ENCODE measurements at places on chromosomes 3 and 15.

GRCh38 chr3:195401943-195402342, 40.9 kb downstream of the ACAP2 start:
- no peak for DNase-seq

GRCh38 chr15:90388462-90389380, 679 bp downstream of the IQGAP1 start:
- peak; percentile 55 for DNase-seq

DNA sequence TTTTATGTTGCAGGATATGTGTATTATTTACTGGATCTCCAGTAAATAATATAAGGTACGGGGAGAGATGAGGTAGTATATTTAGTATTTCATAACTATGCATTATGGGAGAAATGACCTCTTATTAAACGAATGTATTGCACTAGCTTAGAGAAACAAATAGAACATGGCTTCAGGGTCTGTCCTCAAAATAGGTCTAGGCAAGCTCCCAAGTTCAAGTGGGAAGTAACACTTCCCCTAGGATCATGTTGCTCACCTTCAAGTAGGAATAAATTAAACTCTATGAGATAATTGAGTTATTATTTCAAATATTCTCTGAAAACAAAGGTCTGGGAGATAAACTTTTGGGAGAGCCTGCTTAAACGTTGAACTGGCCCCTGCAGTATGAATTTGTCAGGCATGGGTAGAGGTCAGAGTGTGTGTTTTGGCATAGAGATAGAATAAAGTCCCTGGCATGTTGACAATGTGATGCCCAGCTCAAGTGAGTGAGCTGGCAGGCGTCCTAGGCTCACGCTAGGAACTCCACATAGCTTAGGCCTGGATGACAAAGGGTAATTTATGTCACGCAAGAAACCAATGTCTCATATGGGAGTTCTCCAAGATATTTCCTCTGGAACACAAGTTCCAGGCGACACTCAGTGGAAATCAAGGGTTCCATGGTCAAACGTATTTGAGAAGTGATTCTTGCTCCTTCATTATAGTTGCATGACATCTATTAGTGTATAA, 236.8 kb downstream of the CACNA2D3 start:
- no peak for DNase-seq

DNA sequence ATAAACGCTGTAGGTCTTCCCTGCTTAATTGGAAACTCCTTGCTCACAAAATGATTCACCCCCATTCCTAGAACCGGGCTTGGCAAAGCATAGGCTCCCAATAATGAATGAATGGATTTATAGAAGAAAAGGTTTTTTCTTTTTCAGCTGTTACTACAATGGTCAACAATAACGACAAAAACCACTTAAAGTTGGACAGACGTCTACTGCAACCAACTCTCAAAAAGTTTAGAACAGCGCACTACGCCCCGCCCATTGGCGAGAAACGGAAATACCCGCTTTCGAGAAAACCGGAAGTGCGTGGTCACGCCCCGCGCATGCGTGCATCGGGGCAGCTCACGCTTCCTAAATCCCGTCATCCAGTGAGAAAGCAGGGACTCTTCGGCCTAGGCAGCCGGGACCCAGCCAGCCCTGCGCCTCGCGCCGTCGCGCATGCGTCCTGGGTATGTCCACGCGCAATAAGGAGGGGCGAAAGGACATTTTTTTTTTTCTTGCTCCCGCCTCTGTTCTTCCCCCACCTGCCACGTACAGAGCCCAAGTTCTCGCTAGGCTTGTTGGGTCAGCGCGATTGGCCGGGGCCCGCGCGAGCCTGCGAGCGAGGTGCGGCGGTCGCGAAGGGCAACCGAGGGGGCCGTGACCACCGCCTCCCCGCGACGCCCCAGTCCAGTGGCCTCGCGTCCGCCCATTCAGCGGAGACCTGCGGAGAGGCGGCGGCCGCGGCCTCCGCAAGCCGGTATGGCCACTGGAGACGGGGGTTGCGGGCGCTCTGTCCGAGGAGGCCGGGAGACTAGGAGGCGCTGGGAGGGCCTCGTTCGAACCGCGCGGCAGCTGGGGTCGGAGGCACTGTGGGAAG, at the start of gene TFG:
TSS of gene TFG (plus strand) at position 506 of the 853 bp plus-strand sequence. CDS start 4,192 bp downstream, outside the sequence.
- DNase-seq = peak; percentile 98

DNA sequence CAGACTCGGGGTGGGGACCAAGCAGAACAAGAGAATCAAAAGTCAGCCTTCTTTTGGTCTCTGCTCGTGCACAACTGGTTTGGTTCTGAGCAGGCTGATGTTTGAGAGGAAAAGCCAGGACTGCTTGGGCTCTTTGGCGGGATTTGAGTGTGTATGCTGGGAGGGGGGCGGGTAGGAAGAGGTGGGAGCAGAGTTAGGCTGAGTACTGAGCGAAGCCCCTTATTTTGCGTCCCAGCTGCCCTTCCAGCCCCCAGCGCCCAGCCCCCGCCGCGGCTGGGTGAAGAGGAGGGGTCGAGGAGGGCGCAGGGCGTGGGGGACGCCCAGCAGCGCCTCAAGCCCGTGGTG, 153.5 kb upstream of the GOLIM4 start:
- DNase-seq = no peak

GRCh38 chr3:123388811-123389627, 59.9 kb downstream of the ADCY5 start:
- no peak for DNase-seq

DNA sequence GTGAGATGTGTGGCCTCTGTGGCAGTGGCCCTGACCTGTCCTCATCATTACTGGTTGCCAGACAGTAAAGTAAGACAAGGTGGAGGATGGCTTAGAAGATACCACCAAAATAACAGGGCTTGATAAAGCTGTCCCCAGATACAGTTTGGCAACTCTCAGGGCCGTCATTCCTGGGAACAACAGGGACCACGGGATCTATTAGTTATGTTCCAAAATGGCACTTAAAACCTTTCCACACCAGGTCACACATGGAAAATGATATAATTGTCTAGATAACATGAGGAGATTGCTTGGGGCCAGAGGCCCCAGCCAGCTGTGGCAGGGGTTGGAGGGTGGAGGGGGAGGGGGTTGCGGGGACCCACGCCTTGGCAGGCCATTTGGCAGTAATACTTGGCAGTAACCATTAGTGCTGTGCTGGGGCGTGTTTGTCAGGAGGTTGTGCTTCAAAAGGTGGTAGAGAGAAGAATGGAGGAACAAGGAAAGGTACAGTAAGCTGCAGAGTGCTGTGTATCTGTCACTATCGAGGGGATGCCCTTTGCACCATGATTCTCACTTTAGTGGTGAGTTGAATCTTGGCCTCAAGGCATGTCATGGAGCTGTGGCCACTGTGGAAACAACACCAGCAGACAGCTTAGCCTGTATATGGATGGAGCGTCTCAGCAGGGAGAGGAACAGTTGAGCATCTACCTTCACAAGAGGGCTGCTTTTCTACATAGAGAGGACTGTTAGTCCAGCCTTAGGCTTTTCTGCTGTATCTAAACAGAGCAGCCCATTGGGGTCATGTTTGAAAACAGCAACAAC, 14.0 kb downstream of the PLCL2 start:
- DNase-seq = no peak

GRCh38 chr3:46717447-46718231, at the start of gene PRSS50:
Gene PRSS50 (minus strand): TSS chr3:46717869. CDS start chr3:46717824, 45 bp downstream.
- DNase-seq = no peak

DNA sequence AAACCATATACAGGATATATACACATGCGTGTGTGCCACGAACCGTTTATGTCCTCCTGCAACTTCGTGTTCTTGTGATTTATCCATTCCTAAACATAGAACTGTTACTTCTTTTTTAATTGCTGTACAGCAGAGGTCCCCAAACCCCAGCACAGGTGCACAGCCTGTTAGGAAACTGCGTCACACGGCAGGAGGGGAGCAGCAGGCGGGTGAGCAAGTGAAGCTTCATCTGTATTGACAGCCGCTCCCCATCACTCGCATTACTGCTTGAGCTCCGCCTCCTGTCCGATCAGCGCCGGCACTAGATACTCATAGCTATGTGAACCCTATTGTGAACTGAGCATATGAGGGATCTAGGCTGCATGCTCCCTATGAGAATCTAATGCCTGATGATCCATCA, 34.9 kb upstream of the NRROS start:
- peak; percentile 60 for DNase-seq

GRCh38 chr3:42855547-42856380, 19.9 kb downstream of the CYP8B1 start:
- no peak for DNase-seq

- no peak for DNase-seq
Measured at GRCh38 chr3:105885256-105885655, 16.4 kb upstream of the CBLB start.

GRCh38 chr3:11213810-11214450, 58.3 kb upstream of the ATG7 start:
- DNase-seq = no peak

DNA sequence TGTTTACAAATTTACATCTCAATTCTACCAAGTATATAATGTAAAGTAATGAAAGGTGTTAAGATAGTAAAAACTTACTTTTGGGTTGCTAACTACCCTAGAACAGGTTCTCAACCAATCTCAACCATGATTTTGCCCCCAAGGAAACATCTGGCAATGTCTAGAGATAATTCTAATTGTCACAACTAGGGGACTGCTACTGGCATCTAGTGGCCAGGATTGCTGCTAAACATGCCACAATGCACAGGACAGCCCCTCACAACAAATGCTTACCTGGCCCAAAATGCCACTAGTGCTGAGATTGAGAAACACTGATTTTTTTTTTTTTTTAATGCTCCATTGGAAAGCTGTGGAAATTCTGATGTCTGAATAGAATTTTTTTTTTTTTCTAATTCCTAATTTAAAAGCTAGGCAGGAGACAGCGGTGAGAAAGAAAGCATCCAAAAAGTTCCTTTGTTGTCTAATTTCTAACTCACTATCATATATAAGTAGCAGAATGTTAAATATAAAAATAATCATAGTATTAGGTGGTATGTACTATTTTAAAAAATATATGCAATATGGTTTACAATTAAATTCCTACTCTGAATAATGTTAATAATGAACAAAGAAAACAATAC, 81.5 kb downstream of the TJP1 start:
- DNase-seq = no peak

GRCh38 chr3:127158614-127159229, 34.2 kb upstream of the PRR23E start:
- DNase-seq = no peak

DNA sequence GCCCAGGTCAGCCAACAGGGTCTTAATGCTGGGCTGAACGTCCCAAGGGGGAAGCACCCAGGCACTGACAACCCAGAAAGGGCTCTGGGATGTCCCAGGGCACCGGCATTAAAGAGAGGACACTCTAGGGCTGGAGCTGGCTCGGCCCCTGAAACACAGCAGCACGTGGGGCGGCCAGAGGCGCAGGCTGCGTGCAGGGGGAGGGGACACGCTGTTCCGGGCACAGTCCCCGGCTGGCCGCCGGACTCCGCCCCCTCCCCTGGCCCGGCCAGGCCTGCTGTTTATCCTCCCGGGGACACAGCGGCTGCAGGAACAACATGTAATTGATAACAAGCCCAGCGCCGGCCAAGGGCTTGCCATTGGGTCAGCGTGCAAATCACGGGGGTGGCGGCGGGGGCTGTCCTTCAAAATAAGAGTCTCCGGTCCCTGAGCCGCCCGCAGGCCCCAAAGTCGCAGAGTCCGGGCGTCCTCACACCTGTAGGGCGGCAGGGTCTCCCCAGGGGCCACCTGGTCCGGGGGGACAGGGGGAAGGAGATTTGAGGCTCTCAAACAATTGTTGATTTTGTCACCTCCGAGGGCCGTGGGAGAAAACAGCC, 1.3 kb downstream of the KLF15 start:
- no peak for DNase-seq

GRCh38 chr3:57755368-57755675, 787 bp upstream of the SLMAP start:
- DNase-seq = peak; percentile 10

GRCh38 chr3:119774444-119774843, 7.5 kb upstream of the NR1I2 start:
- DNase-seq = no peak

DNA sequence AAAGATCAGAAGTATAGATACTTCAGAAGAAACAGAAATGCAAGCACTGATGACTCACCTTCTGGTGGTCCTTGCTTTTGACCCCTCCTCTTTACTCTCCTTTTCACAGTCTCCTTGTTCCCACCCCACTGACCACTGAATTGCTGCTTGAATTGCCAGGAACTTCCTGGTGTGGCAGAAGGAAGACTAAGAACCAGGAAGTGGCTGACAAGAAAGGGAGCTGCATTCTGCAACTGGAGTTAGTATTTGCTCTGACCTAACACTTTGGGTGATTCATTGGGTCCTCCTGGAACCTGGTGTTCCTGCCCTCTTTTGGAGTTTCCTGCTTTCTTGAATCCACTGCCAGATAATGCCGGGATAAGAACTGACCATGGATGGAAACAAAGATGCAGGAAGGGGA, 23.0 kb downstream of the KY start:
- no peak for DNase-seq

DNA sequence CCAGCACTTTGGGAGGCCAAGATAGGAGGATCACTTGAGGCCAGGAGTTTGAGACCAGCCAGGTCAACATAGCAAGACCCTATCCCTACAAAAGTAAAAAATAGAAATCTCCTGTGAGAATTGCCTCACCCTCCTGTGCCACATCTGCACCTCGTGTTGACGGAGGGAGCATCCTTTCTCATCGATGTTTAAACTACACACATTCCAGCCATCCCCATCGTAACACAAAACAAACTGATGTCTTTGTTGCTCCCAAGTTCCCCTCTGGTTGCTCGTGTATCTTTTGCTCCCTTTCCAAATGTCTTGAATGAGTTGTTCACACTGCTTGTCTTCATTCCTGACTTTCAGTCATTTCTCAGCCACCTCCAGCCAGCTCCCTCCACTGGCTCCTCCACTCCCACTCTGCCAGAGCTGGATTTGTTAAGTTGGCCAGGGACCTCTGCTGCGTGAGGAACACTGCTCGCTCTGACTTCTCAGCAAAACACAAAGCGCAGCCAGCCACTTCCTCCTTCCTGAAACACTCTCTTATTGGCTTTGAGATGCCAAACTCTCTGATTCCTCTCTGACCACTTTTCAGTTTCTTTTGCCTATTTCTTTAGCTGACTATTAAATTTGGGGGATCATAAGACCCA, 53.6 kb upstream of the ATP13A3 start:
- DNase-seq = no peak

GRCh38 chr15:89017370-89018066, 70.7 kb upstream of the ABHD2 start:
- peak; percentile 81 for DNase-seq

DNA sequence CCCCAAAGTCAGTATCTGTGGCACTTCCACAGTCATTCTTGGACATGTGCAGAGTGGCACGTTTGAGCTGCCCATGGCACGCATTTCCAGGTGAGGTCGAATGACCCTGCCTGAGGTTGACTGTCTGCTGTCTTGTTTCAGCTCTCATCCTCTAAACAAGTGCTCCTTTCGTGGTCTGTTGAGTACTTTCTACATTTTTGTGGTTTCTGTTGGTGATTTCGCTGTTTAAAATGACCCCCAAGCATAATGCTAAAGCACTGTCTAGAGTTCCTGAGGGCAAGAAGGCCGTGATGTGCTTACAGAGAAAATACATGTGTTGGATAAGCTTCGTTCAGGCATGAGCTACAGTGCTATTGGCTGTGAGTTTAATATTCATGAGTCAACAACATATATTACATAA, 40.0 kb upstream of the SAMMSON start:
- DNase-seq = no peak

GRCh38 chr3:185843126-185843525, 18.3 kb upstream of the IGF2BP2 start:
- no peak for DNase-seq

- no peak for DNase-seq
Measured at GRCh38 chr15:91223863-91224262, 123.8 kb downstream of the SV2B start.

GRCh38 chr3:66033241-66034138, 5.2 kb downstream of the MAGI1 start:
- no peak for DNase-seq

GRCh38 chr3:27423463-27423862, 54.3 kb upstream of the NEK10 start:
- DNase-seq = no peak

Data from CD4-positive, alpha-beta T cell treated with Interleukin-15 for 4 hours (primary cell).